Endodermal cell (in vitro differentiated cells): ENCODE measurements at places on chromosomes 1 and 21. TPM values are rescaled to one million over a fixed set of nuclear protein-coding genes. Genes with fewer than 3 reads are reported as not detected.
A peak's percentile ranks its signal among the peaks of the same experiment; 100 is the strongest.

SIKE1 gene
- total RNA-seq, result 67.5 and 72.2 TPM in 2 replicates

COA7 gene
- total RNA-seq, result 7.3 to 31.6 TPM (median 29.9 TPM) in 3 replicates

MMEL1 gene
- 0.42 and 0.45 TPM in 2 replicates for total RNA-seq

GCSAML gene
- total RNA-seq, result not detected in 3 replicates

PRR9 gene
- not detected in 2 replicates for total RNA-seq

SPRR5 gene
- not detected in 3 replicates for total RNA-seq

GRCh38 chr1:247468481-247469140 lies 10.7 kb upstream of the OR2B11 start:
- H3K4me1 ChIP-seq, result no peaks in the 10 kb centered on the region
- no peak for DNase-seq
- no peaks in the 10 kb centered on the region for H3K36me3 ChIP-seq
- H3K27ac ChIP-seq, result peak overlapping the region; percentile 85

DNA sequence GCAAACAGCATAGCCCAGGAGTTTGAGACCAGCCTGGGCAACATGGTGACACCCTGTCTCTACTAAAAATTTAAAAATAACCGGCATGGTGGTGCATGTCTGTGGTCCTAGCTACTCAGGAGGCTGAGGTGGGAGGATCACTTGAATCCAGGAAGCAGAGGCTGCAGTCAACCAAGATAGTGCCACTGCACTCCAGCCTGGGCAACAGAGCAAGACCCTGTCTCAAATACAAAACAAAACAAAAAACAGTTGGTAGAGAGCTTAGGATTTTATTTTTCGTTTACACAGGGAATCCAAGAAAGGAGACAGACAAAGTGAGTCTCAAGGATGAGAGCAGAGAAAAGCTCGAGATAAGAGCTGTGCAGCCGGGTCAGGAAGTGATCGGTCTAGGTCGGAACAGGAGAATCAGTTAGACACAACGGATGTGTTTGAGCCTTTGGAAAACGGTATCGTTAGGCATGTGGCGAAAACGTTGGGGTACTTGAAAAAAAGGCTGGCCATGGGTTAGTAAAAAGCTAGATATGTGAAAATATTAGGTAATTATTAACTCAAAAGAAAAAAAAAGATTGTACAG lies 1.7 kb upstream of the MIB2 start:
- peaks cover 8% of the 10 kb centered on the region for H3K4me1 ChIP-seq
- no peak overlapping the region for H3K27ac ChIP-seq
- H3K4me3 ChIP-seq, result peak overlapping the region; percentile 96
- no peaks in the 10 kb centered on the region for H3K27me3 ChIP-seq
- DNase-seq, result no peak

DNA sequence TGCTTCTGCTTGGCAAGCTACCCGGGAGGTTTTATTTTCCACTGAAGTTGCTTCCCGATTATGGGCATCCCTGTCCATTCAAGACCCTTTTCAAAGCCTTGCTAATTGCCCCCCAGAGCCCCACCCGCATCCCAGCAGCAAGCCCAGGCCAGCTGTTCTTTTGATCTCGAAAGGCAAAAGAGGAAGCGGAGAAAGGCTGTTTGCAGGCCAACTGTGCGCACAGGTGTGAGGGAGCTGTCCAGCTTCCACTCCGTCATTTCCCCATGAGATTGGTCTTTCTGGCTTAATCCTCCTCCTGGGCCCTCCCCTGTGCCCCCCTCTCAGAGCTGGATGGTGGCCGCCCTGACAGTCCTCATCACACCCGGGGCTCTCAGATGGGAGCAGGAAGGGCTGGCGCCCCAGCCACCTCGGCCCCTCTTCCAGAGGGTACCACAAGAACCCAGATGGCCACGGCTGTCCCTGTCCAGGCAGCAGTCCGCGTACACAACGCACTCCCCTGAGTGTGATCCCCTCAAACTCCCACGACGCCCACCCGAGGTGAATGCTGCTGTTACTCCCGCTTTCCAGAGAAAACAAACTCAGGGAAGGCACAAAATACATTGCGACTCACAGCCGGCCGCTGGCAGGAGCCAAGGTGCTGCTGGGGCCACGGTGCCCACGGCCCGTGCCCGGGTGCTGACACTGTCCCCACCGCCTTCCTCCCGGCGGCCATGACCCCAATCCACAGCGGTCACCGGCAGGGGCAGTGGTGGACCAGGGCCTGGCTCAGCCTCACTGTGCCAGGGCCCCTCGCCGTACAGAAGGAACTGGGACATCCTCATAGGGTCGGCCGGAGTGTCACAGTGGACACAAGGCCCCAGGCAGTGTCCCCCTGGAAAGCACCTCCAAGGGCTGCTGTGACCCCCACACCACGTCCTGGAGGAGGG lies 121.9 kb downstream of the CRYAA start:
- H3K27ac ChIP-seq, result no peak overlapping the region
- no peaks in the 10 kb centered on the region for H3K27me3 ChIP-seq
- H3K4me3 ChIP-seq, result no peak overlapping the region
- DNase-seq, result no peak

GRCh38 chr1:154796303-154796892 lies 73.7 kb downstream of the KCNN3 start:
- no peaks in the 10 kb centered on the region for H3K36me3 ChIP-seq
- no peak overlapping the region for H3K27ac ChIP-seq
- DNase-seq, result no peak
- H3K4me3 ChIP-seq, result no peak overlapping the region

GRCh38 chr1:94284476-94284875 lies 47.1 kb upstream of the ARHGAP29 start:
- no peaks in the 10 kb centered on the region for H3K4me1 ChIP-seq
- no peak overlapping the region for H3K4me3 ChIP-seq
- no peak for DNase-seq
- H3K27me3 ChIP-seq, result no peaks in the 10 kb centered on the region

DNA sequence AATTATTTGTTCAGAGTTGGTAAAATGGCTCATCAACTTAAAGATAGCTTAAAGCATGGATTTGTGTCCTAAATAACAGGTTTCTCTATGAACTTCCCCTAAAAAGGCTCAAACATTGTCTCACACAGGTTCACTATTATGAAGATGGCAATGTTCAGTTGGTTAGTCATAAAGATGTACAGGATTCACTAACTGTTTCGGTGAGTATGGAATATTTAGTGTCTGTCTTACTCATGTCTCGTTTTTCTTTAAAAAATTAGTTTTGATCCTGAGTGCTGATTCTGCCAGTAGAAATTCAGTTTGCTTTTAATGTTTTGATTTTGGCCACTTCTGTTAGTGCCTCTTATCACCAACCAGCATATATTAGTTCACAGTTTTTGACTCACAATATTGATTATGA lies 7.5 kb upstream of the MOV10 start:
- H3K27me3 ChIP-seq, result no peaks in the 10 kb centered on the region
- H3K36me3 ChIP-seq, result peaks cover 92% of the 10 kb centered on the region
- H3K4me1 ChIP-seq, result no peaks in the 10 kb centered on the region
- H3K4me3 ChIP-seq, result no peak overlapping the region
- no peak overlapping the region for H3K27ac ChIP-seq

GRCh38 chr1:21537511-21537931 lies 28.3 kb downstream of the ALPL start:
- peaks cover 14% of the 10 kb centered on the region for H3K4me1 ChIP-seq
- peak overlapping the region; percentile 27 for H3K27ac ChIP-seq
- peak; percentile 64 for DNase-seq

DNA sequence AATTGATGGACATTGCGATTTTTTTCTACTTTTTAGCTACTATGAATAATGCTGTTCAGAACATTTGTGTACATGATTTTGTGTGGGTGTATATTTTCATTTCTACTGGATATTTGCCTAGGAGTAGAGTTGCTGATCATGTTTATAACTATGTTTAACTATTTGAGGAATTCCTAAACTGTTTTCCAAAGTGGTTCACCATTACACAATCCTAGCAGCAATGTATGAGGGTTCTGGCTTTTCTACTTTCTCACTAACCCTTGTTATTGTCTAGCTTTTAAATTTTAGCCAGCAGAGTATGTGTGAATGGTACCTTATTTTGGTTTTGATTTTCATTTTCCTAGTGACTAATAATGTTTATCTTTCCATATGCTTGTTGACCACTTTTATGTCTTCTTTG lies 86.2 kb downstream of the ATG4C start:
- no peak overlapping the region for H3K4me3 ChIP-seq
- no peak overlapping the region for H3K27ac ChIP-seq
- no peaks in the 10 kb centered on the region for H3K27me3 ChIP-seq
- DNase-seq, result no peak
- H3K4me1 ChIP-seq, result no peaks in the 10 kb centered on the region
- H3K36me3 ChIP-seq, result no peaks in the 10 kb centered on the region

- H3K4me1 ChIP-seq, result peaks cover 5% of the 10 kb centered on the region
- no peaks in the 10 kb centered on the region for H3K36me3 ChIP-seq
- no peaks in the 10 kb centered on the region for H3K27me3 ChIP-seq
- H3K27ac ChIP-seq, result no peak overlapping the region
These were observed 55.0 kb downstream of the ALG14 start for GRCh38 chr1:95017775-95018174.
